Stimulated activated CD4-positive, alpha-beta T cell treated with anti-CD3 and anti-CD28 coated beads, Interleukin-12 subunit alpha, Interleukin-12 subunit beta, amount 100 ng/mL, for 48 hours (primary cell): ENCODE measurements at places on chromosomes 2 and 18.

DNA sequence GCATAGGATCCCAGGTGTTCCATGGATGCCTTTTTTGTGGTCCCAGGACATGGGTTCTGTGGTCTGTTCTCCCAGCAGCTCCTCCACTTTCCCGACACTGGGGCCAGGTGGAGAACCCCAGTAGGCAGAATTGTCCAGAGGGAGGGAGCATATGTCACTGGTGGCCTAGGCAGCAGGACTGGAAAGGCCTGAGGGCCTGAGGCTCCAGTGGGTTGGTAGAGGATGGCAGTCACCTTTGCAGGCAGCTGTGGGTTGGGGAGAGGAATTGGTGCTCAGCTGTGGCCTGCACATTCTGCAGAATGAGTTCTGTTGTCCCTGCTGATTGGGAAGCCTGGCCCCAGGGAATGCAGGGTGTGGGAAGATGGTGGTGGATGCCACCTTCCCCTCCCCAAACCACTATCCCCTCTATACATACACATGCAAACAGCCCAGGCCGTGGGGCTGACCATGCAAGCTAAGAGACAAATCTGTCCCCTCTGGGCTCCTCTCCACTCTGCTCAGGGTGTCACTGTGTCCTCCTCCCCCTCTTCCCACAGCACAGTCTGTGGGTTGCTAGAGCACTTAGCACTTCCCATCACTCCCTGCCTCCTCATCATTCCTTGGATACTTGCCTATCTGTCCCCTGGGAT, 11.4 kb downstream of the CTIF start:
- DNase-seq, result no peak

DNA sequence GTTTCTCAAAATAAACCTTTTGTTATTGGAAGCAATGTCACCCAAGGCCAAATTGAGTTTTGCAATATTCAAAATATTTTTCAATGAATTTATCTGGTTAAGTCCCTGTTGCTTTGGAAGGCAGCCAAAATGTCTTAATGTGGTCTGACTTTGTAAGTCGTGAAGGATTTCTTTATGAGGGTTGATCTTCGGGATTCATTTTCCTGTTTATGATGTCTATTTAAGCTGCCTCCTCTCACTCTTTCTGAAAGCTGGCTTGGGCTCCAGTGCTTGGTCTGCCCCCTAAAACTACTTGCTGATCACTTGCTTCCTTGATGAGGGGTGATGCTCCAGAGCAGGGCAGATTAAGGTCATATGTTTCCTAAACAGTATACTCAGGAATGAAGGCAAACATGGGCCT, 141.1 kb downstream of the ANTXR1 start:
- no peak for DNase-seq

DNA sequence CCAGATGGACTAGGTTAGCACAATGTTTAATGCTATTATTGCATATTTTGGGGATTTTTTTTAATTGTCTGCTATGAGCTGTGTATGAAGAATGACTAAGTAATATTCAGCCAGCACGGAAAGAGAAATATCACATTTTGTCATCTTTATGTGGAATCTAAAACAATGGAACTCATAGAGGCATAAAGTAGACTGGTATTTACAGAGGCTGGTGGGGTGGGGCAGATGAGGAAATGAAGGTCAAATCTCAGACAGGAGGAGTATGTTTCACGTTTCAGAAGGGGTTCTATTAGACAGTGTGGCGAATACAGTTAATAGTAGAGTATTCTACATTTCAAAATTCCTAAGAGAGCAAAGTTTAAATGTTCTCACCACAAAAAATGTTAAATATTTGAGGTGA, 4.7 kb downstream of the CDH19 start:
- no peak for DNase-seq

DNA sequence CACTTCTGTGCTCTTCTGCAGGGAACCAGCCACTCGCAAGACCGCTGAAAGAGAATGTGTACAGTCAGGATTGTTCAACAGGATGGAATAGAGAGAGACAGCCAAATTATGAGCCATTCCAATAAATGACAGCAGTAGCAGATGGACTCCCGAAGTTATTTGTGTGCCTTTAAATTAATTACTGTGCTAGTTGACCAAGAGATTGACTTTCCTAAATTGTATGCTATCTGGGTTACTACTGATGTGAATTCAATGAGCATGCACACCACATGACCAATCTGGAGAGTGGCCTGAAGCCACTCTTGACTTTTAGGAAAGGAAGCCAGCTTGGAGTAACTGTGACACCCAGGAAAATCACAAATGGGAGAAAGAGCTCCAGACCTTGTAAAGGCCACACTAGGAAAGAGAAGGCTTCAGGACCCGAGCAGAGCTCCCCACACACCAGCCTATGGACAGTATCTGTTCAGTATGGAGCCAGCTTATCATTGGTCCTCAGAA, 52.8 kb downstream of the CHMP3 start:
- DNase-seq, result no peak

DNA sequence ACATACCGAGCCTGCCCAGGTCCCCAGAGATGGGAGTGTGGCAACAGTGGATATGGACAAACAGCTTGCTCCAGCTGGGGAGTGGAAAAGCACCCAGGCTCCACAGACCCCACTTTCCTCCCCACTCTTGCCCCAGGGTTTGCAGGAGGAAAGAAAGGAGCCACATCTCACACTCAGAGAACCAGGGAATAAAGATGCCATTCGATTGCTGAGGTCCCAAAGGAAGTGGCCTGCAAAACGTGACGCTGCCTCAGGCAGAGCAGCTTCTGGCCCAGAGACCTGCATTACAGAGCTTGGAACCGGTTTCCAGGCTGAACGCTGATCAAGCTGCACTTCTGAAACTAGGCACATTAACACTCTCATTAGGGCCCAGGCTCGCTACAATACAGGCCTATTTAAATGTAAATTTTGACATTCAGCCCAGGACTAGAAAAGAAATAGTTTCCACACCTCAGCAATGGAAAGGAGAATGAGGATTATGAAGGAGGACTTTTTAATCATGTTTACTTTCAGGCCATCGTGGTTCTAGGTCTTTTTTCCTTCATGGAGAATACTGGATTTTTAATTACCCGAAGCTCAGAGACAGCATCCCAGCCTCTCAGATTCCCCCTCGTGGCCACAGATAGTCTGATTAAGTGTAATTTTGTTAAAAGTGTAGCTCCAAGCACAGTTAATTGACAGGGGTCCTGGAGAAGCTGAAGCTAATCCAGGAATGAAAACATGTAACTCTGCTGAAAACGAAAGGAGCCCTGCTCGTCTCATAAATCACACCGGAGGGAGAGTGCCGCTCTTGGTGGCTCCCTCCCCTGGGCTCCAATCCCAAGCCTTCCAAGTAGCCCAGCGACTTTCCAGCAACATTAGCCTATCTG, 221.3 kb upstream of the RAB6C start:
- DNase-seq, result no peak

GRCh38 chr2:60357996-60358395, 195.5 kb downstream of the BCL11A start:
- DNase-seq, result no peak

GRCh38 chr2:197176522-197176921, 134.1 kb downstream of the ANKRD44 start:
- no peak for DNase-seq

DNA sequence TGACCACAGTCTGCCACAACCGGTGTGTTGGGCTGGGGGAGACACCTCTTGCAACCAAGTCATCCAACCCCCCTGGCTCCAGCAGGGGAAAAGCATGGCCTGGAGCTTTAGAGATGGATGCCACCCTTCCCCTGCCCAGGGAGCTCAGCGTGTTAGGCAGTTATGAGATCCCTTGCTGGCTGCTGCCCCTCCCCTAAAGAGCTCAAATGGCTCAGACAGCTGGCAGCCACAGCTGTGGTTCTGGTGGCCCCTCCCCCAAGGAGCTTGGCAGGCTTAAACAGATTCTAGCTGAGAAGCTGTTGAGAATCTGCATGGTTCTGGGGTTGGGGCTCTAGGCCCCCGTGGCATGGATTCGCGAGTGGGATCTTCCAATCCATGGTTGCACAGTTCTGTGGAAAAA, 64.7 kb downstream of the TEX51 start:
- no peak for DNase-seq

DNA sequence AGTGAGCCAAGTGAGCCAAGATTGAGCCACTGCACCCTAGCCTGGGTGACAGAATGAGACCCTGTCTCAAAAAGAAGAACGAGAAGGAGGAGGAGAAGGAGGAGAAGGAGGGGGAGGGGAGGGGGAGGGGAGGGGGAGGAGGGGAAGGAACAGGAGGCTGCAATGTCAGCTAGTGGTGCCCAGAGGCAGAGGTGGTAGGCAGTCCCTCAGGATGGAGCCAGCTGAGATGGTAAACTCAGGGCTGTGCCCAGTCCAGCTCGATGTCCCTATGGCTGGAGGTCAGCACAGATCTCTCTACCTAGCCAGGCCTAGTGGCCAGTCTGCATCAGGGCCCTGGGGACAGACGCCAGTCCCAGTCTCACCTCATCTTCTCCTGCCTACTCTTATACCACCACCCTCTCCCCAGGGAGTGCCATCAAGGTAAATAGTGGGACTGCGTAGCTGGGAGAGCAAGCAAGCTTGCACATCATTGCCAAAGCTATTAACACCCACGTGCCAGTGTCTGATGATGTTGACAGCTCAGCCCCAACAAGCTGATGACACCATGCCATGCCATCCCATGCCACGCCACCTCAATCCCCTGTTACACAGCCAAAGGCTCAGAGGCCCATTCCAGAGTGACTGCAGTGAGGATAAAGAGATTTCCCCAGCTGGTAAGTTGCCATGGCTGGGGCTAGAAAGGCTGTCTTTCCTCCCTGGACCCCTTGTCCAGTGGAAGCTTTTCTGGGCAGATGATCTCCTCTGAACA, 7.6 kb upstream of the PLB1 start:
- DNase-seq, result no peak

- DNase-seq, result no peak
Observed at GRCh38 chr2:219289537-219290361, 10.6 kb downstream of the DNAJB2 start.

DNA sequence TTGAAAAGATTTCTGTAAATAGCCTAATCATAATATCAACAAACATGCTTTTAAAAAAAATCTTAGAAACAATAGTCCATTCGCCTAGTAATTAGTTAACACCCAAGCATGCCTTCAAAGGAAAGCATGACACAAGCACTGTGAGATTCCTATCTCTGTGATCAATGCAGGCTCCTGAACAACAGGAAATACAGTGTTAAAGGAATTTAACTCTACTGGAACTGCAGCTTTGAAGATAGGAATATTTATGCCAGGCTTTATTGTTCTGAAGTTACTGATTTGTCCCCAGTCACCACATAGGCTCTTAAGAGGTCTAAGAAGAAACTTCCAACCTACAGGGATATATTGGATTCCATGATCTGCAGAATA, 15.4 kb upstream of the FAM124B start:
- no peak for DNase-seq

DNA sequence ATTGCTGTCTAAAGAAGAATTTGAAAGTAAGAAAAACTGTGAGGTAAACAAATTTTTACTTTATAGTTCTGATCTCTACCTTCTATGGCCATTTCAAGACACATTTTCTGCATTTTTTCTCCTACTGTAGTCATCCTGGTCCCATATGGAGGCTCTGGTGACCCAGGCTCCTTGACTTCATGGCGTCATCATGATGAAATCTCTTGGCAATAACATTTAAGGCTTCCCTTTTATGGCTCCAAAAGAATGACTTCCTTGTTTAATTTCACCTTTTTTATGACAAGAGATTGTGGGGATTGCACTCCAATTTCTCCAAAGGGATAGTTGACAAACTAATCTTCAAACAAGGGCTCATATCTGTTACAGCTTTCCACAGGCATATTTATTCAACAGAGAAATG, 143.0 kb upstream of the SCN7A start:
- DNase-seq, result no peak

DNA sequence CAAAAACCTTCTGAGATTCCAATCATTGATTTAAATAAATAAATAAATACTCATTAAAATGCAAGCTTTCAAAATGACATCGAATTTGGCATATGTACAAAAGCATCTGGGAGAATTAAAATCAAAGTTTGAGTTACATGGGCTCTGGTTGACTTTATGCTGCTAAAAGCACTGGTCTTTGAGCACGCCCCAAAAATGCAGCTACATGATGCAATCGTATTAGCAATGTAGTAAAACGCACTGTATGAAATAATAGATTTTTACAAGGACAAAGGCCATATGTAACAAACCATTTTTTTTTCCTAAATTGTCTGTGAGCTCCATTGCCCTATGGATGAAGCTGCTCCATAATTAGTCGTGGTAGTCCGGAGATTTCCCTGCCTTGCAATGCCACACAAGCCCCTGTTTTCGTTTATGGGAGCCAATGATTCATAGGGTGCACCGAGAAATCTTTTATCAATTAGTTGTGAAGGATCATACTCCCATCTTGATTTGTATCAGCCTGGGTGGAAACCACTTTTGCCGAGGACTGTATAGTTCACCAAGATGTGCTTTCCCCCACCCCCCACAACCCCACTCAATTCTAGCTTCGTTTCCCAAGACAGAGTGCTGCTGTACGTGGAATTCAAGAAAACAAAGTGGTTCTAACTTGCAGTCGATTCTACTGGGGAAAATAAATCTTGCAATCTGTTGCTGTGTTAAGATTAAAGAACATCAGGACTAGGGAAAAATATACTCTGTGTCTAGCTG, 268.4 kb downstream of the IRS1 start:
- DNase-seq, result no peak

DNA sequence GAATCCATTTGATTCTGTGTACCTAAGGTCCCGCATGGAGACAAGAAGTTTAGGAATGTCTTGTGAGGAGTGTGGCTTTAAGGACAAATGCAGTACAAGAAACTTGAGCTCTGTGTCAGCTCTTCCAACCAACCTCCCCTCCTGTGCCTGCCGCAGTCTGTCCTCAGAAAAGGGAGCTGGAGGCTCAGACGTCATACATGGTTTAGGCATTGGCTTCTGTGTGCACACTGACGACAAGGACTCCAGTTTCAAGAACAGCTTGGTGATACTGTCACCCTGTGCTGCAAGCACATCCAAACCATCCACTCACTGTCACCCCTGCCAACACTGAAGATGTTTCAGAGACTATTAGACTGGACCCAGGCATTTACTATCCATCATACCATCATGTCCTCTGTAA, 470.4 kb downstream of the IRS1 start:
- no peak for DNase-seq

- no peak for DNase-seq
Observed at GRCh38 chr2:82120115-82120514, 1815.6 kb upstream of the LRRTM1 start.

- no peak for DNase-seq
Observed at GRCh38 chr18:31230495-31230894, 67.8 kb upstream of the DSC1 start.

GRCh38 chr2:77428946-77429345, 93.2 kb downstream of the LRRTM4 start:
- DNase-seq, result no peak
